ENCODE measurements at places on chromosomes 1 and 21.

DNA sequence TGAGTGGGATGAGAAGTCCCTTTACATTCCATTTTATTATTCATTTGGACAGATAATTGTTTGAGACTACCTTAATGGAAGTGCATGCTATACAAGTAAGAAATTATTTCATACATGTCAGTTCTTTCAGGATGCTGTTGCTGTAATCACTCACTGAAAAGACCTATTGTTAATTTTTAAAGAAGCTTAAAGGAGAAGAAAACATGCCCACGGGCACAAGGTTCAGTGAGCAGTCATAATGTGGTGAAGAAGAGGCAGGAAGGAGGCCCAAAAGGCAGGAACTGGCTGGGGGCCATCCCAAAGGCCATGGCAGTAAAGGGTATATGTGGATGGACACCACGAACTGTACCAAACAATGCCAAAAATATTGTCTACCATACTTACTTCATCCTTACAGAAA lies 206.0 kb downstream of the LYPLAL1 start:
- no peak for DNase-seq

DNA sequence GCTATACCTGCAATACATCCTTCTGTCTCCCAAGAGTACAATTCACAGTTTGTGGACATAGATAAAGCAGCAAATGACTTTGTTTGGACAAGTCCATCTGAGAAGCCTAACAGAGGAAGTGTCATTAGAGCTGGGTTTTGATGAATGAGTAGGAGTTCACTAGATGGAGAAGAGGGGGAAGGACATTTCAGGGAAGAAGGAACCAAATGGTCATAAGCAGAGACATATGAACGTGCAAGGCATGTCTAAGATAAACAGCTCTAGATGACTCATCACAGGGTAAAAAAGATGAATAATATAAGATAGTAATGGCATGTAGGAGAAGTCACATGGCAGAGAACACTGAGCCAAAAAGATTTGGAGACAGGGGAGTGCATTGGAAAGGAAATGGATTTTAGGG lies 54.5 kb downstream of the HMGB4 start:
- DNase-seq = peak; percentile 42

DNA sequence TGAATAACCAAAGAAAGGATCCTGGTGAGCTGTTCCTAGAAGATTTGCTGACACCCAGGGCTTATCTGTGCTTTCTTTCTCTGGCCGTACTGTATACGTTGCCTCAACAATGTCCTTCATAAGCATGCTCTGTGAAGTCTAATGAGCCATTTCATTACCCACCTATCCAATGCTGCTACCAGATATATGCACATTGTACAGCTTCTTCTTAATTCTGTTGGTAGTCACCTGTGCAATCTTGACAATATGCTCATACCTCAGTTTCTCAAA lies 731.8 kb upstream of the NCAM2 start:
- DNase-seq = no peak

GRCh38 chr21:34771512-34772028 lies 102.8 kb downstream of the CLIC6 start:
- peak; percentile 65 for DNase-seq

GRCh38 chr1:191971447-191971846 lies 186.8 kb upstream of the RGS18 start:
- no peak for DNase-seq

GRCh38 chr1:246564839-246565750 lies 966 bp downstream of the TFB2M start:
- no peak for DNase-seq
